ENCODE measurements at places on chromosomes 6 and 20.

GRCh38 chr20:17875106-17875980 is 93.3 kb downstream of the SNX5 start:
- DNase-seq = no peak

- DNase-seq = no peak
Observed at GRCh38 chr6:25735261-25735660, 19.3 kb upstream of the SLC17A4 start.

DNA sequence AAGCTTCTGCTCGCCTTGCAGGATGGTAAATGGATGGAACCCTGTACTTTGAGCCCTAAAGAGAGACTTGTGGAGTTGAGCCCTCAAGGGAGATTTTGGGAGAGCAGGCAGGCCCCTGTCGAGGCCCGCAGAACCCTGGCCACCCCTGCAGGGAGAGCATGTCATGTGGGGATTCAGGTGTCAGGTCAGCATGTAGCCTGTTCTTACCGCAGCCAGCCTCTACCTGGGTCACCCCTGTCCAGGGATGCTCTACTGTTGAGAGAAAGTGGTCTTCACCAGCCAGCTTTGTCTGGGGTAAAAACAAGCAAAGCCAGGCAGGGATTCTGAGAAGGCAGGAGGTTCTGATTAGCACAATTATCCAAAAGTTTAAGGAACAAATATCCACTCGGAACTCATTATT is 55.6 kb upstream of the PROKR2 start:
- no peak for DNase-seq

- DNase-seq = no peak
Observed at GRCh38 chr6:38909015-38909730, 139.4 kb upstream of the GLP1R start.

DNA sequence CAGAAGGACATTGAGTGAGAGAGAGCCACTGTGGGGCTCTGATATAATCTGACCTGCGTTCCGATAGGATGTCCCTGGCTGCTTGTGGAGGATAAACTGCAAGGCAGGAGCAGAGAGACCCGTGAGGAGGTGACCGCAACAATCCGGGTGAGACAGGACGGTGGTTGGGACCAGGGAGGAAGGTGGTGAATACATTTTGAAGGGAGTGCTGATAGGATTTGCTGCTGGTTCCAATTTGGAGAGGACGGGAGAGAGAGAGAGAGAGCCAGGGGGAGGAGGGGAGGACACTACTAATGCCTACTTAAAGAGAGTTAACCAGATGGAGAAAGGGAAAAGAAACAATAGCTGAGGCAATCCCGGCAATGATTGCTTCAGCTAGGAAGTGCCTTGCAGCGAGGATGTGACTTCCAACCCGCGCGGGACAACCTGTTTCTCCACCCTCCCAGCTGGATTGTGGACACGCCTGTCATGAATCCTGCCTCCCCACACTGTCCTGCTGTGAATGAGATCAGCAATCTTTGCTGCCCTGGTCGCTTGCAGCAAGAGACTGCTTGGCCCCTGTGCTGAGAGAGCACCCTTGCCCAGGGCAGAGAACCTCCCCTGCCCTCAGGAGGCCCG is 199.0 kb upstream of the KCNG1 start:
- no peak for DNase-seq

- DNase-seq = no peak
Observed at GRCh38 chr20:10799735-10800134, 125.9 kb upstream of the JAG1 start.

GRCh38 chr6:42217157-42217518 is 523 bp downstream of the MRPS10 start:
- no peak for DNase-seq

DNA sequence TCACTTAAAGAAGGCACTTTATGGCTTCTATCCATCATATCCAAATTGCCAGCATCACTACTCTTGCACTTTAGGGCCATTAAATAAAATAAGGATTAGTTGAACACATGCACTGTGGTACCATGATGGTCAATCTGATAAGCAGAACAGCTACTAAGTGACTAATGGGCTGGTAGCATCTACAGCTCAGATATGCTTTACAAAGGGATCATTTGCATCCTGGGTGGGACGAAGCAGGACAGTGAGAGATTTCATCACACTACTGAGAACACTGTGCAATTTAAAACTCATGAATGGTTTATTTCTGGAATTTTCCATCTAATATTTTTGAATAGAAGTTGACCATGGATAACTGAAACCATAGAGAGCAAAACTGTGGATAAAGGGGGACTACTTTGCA is 25.1 kb upstream of the ZSCAN9 start:
- no peak for DNase-seq

- no peak for DNase-seq
Observed at GRCh38 chr6:169803271-169803811, 51.9 kb downstream of the ERMARD start.

GRCh38 chr6:129874837-129875236 is 13.7 kb upstream of the TMEM244 start:
- DNase-seq = no peak

Measured in amniotic stem cell (primary cell).